Breast epithelium (tissue), 4 donors: ENCODE measurements at places on chromosomes 16 and 17. TPM values are rescaled to one million over a fixed set of nuclear protein-coding genes. Genes with fewer than 3 reads are reported as not detected.

The HYDIN gene
- 4.9 TPM for total RNA-seq

GRCh38 chr16:57893559-57894389 lies 77.2 kb downstream of the CNGB1 start:
- DNase-seq = no peak

The TBC1D26 gene
- total RNA-seq = 0.44 TPM

The C16orf96 gene
- not detected for total RNA-seq

GRCh38 chr17:80097127-80097621 lies 4.2 kb upstream of the GAA start:
- no peak for DNase-seq
